Ascending aorta (tissue), 2 donors: ENCODE measurements at places on chromosomes 13 and 19. TPM values are rescaled to one million over a fixed set of nuclear protein-coding genes. Genes with fewer than 3 reads are reported as not detected.

DNA sequence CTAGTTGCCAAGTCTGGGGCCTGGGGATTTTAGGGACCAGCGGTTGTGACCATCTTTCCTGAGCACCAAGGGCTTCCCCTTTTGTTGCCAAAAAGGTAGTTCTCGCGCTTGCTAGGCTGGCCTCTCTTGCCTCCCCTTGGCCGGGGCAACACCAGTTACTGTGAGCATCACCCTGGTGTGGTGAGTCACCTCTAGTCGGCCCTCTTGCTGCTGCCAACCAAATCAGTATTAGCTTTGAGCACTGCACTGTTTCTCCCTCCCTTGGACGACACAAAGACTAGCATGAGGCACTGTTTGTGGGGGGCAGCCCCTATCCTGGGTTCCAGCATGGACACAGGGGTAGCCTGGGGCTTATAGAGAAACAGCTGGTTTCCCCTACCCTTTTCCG is 6.9 kb downstream of the SYDE1 start:
- H3K36me3 ChIP-seq = peaks cover 74% of the 10 kb centered on the region
- H3K27ac ChIP-seq = peak overlapping the region; percentile 63
- peaks cover 2% of the 10 kb centered on the region for H3K4me1 ChIP-seq
- H3K4me3 ChIP-seq = no peak overlapping the region

DNA sequence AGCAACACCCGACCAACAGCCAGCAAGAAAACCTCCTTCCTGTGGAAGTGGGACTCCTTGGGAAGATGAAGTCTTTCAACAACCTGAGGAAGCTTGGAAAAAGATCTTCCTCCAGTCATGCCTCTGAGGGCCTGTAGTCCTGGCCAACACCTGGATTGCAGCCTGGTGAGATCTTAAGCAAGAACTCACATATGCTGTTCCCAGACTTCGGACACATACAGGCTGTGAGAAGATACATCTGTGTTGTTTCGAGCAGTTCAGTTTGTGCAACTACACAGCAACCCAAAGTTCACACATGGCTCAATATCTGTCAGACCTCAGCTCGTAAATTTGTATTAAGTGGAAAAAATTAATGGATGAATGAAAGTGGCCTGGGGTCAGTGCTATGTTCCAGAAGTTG is 65.1 kb upstream of the UBAC2 start:
- H3K4me1 ChIP-seq = no peaks in the 10 kb centered on the region
- no peaks in the 10 kb centered on the region for H3K27me3 ChIP-seq
- H3K36me3 ChIP-seq = no peaks in the 10 kb centered on the region

GRCh38 chr13:98988277-98988676 is 10.4 kb upstream of the DOCK9 start:
- H3K27me3 ChIP-seq = no peaks in the 10 kb centered on the region
- no peak overlapping the region for H3K27ac ChIP-seq
- H3K4me1 ChIP-seq = no peaks in the 10 kb centered on the region
- no peaks in the 10 kb centered on the region for H3K36me3 ChIP-seq
- H3K4me3 ChIP-seq = no peak overlapping the region

DNA sequence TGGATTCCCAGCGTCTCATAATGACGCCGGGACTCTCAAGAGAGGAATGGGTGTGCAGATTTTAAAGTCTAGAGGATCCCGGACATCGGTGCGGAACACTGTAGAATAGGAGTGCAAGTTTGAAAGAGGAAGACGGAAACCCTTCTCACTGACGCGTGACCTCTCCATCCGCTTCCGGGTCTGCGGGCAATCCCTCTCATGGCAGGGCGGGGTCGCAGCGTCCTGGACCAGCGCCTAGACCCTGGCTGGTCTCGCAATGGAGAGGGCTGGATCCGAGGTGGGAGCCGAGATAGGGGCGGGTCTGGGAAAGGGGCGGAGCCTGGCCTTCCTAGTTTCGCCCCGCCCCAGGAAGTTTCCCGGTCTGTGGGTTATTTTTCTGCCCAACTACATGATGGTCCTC is 4.6 kb upstream of the ZNF845 start:
- no peaks in the 10 kb centered on the region for H3K4me1 ChIP-seq
- no peak overlapping the region for H3K27ac ChIP-seq

DNA sequence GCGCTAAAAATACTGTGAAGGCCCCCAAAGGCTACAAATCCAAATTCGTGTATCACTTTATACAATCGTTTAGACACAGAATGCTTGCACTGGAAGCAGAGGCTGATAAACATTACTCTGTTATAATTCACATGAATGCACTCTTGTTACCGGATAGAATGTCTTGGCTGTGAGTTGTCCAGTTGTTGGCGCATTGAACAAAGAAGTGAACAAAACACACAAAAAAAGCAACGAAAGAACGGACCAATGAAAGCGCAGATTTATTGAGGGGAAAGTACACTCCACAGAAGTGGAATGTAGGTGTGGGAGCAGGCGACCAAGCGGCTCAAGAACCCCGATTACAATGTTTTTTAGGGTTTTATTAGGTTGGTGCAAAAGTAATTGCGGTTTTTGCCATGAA is 529 bp upstream of the ZNF418 start:
- no peak for DNase-seq
- H3K27ac ChIP-seq = no peak overlapping the region
- H3K36me3 ChIP-seq = peaks cover 31% of the 10 kb centered on the region
- no peaks in the 10 kb centered on the region for H3K27me3 ChIP-seq
- H3K4me1 ChIP-seq = no peaks in the 10 kb centered on the region

- H3K4me3 ChIP-seq = peak overlapping the region; percentile 39
- peak; percentile 81 for DNase-seq
- H3K27me3 ChIP-seq = no peaks in the 10 kb centered on the region
- peaks cover 16% of the 10 kb centered on the region for H3K36me3 ChIP-seq
- peak overlapping the region; percentile 73 for H3K27ac ChIP-seq
- peaks cover 15% of the 10 kb centered on the region for H3K4me1 ChIP-seq
These were observed 3.3 kb downstream of the LYL1 start for GRCh38 chr19:13099073-13099999.

GRCh38 chr19:1171755-1172352 is 2.2 kb downstream of the SBNO2 start:
- no peaks in the 10 kb centered on the region for H3K36me3 ChIP-seq
- peak overlapping the region; percentile 87 for H3K4me3 ChIP-seq
- H3K27me3 ChIP-seq = no peaks in the 10 kb centered on the region
- no peak for DNase-seq

DNA sequence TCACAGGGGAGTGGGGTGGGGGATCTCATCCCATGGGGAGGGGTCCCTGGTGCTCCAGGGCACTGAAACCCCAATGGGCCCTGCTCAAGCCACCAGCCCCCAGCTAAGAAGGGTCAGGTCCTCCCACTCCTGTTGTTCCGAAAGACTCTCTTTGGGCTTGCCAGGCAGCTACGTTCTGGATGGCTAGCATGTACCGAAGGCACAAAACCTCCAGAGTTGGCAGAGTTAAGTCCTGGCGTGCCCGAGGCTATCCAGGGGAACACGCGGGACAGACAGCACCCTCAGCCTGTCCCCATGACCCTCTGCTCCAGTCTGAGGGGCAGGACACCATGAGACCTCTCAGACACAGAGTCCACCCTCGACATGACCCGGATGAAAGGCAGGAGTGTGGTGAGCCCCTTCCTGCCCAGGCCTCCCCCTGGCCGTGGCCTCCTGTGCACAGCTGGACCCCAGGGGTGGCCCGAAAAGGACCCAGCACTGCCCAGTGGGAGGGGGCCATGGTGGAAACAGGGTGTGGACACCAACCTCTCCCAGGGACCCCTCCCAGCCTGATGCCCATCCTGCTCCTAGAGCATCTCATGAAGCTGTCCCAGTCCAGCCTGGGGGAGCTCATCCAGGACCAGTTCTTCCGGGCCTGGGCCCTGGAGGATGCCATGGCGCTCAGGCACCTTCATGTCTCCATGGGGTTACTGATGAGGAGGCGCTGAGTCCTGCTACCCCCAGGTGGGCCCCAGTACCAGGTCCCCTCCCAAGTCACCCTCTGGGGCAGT is 53.0 kb upstream of the TPM4 start:
- no peaks in the 10 kb centered on the region for H3K27me3 ChIP-seq
- H3K4me1 ChIP-seq = no peaks in the 10 kb centered on the region
- no peaks in the 10 kb centered on the region for H3K36me3 ChIP-seq
- H3K4me3 ChIP-seq = no peak overlapping the region

- H3K27ac ChIP-seq = no peak overlapping the region
- H3K4me3 ChIP-seq = no peak overlapping the region
- H3K36me3 ChIP-seq = no peaks in the 10 kb centered on the region
- DNase-seq = no peak
- H3K4me1 ChIP-seq = no peaks in the 10 kb centered on the region
These were observed 11.7 kb upstream of the OVOL3 start for GRCh38 chr19:36099166-36099785.

DNA sequence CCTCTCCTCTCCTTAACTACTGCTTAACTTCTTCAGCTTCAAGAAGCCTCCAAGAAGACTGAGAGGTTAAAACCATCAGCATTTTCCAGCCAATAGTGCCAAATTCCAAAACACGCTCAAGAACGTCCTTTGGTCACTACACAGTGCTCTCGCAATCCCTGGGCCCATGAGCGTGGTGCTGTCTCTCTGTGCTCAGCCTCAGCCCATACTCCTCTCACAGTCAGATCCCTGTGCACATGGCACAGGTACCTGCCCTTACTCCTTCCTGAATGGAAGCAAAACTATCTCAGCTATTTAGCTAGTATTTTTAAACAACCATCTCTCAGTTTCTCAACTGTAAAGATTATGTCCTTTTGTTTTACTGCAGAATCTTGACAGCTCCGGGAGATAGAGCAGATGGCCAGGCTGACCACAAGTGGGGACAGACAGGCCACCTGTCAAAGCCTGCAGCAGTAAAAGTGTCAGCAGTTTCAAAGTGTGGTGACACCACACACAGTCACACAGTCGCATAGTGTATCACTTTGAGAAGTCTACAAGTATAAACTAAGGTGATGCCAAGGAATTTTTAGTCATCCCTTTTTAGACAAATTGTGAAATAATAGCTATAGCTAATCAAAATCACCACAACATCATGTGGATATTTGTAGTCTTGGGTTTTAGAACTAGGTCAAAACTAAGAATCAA is 35.7 kb downstream of the DZIP1 start:
- no peak for DNase-seq
- no peaks in the 10 kb centered on the region for H3K4me1 ChIP-seq
- H3K4me3 ChIP-seq = no peak overlapping the region

DNA sequence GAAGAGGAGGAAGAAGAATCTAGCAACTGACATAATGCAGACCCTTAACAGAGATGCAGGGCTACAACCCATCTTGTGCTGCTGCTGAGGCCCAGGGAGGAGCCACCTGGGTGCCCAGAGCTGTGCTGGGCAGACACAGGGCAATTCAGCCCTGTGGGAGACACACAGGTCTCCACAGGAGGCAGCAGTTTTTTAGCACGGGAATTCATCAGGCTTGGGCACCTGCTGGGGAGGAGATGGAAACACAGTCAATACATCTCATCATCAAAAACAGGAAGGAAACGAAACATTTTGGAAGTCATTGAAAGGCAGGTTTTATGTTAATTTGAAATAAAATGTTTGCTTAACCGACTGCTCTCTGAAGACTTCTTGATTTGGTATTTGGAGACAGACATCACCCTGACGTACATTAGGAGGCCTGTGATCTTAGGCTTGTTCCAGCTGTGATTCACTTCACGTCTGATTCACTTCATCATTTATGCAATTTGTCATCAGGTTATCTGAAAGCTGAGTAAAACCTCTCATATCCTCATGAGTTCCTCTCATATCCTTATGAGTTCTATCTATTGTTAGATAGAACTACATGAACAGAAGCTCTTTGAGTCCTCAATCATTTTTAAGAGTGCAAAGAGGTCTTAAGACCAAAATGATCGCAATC is 77.4 kb downstream of the CYSLTR2 start:
- no peak overlapping the region for H3K4me3 ChIP-seq
- no peaks in the 10 kb centered on the region for H3K36me3 ChIP-seq
- DNase-seq = no peak
- no peak overlapping the region for H3K27ac ChIP-seq
- H3K27me3 ChIP-seq = no peaks in the 10 kb centered on the region
- no peaks in the 10 kb centered on the region for H3K4me1 ChIP-seq

- H3K27ac ChIP-seq = no peak overlapping the region
- H3K36me3 ChIP-seq = no peaks in the 10 kb centered on the region
- H3K4me3 ChIP-seq = no peak overlapping the region
- no peaks in the 10 kb centered on the region for H3K4me1 ChIP-seq
- no peaks in the 10 kb centered on the region for H3K27me3 ChIP-seq
These were observed 359.3 kb upstream of the TSHZ3 start for GRCh38 chr19:31708520-31708919.

DNA sequence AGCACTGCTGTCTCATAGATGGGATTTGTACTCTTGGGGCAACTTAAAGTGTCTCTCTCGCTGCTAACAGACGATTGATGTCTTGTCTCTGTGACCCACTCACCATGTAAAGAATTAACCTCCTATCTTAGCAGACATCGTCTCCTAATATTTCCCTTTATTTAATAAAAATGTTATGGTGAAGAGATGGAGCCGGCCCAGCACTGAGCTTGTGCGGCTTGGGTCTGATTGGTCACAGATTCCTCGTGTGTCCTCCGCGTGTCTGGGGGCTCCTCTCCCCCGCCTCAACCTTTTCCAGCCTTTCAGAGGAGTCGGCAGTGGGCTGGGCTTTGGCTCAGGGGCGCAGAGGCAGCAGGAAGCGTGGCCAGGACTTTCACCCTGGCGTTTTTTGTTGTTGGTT is 13.2 kb upstream of the CRTC1 start:
- H3K36me3 ChIP-seq = peaks cover 33% of the 10 kb centered on the region
- DNase-seq = no peak
- H3K27ac ChIP-seq = no peak overlapping the region
- peaks cover 29% of the 10 kb centered on the region for H3K4me1 ChIP-seq

DNA sequence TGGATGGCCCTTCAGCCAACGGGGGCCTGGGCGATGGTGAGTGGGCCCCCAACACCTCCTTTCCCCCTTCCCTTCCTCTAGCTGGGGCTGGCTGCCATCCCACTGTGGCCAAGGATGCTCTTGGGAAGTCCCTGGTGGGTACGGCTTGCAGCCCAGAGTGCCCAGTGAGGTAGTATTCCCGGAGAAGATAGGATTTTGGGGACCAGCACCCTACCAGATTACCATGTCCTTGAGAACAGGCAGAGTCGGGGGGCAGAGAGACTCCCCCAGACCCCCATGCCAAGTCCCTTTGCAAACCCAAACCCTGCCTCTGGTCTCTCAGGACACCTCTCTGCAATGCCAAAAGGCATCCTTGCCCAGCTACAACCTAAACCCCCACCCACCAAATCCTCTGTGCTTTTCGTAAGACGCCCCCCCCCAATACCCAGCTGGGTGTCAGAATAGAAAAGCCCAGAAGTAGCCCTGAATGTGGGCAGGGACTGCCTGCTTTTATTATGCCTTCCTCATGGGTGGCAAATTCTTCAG is 1.7 kb downstream of the HIF3A start:
- DNase-seq = no peak
- peaks cover 2% of the 10 kb centered on the region for H3K36me3 ChIP-seq
- peak overlapping the region; percentile 97 for H3K27ac ChIP-seq
- H3K27me3 ChIP-seq = no peaks in the 10 kb centered on the region

Gene CADM4
- 3.5 TPM for total RNA-seq

Gene GPR183
- total RNA-seq = 1.1 TPM

Gene COMP
- 5.0 TPM for total RNA-seq

Gene SHISA2
- total RNA-seq = not detected
